ENCODE measurements at places on chromosomes 7 and 10.

DNA sequence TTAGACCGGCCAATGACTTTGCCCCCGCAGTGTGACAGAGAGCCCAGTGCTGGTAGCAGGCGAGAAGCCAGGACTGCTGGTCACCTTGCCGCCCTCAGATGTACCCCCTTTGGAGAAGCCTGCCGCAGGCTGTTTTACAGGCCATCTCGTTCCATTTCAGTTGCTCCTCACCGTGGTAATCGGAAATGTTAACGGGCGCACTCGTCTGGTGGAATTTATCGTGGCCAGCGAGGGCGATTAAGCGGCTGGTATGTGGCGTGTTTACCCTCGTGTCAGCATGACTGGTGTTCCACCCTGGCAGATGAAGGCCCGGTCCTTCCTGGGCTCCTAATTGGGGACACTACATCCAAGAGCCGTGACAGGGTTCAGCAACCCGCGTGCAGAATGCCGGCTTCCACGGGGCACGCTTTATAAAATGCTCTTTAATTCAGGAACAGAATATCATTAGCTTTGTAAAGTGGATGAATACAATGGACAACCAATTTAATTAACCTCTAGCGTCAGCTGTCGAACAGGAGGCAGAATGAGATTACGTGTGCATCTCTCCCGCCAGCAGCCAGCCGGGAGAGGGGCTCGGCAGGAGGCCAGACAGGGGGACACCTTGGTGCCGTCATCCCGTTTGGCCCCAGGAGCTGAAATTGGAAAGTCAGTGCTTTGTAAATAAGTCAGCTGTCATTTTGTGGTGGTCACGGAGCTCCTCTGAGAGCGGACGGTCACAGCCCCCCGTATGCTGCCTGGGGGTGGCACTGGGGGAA, 108.3 kb downstream of the NKX6-2 start:
- no peak for DNase-seq

DNA sequence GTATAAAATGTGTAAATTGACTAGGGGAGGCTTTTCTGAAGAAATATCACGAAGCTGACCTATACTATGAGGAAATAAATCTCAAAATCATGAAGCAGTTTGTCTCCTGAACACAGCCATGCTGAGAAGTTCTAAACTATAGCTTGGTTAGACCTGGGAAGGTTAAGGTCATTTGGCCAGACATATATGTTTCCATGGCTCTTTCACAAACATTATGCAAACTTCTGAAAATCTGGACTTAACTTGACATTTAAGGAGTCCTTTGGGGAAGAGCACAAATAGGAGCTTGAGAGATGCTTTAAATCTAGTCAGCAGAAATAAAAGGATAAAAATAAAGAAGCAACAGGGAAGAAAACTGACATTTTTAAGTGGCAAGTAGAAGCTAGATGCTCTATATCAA, 115.9 kb upstream of the MEOX2 start:
- DNase-seq, result no peak

DNA sequence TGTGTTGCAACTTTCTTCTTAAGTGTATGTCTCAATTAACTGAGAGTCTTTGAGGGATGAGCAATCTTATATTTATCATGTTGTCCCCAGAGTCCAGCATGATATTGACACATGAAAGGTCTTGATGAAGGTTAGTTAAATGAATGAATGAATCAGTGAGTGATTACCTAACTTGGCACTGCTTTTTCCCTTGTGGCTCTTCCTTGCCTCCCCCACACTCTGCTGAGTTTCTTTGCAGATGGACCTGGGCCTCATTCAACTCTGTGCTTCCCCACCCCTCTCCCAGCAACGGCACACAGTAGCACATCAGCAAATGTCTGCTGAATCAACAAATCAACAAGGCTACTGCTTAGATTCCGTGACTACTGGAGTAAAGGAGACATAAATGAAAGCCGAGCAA, 235.1 kb upstream of the CXCL12 start:
- DNase-seq, result no peak

DNA sequence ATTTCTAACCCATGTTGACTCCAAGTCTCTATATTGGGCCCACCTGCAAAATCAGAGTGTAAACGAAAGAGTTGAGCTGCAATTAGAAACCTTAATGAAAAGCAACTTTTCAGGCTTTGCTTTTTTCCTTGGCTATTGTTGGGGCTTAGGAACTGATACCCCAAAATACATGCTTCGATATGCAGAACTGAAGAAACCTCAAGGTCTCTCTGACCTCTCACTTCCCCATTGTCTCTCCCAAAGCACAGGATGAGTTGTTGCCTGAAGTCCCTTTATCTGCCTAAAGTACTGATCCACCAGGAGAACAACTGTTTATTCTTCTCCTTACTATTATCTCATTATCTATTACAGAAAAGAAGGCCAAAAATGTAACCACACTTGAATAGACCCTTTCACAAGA, 666.0 kb upstream of the LRRTM3 start:
- no peak for DNase-seq

DNA sequence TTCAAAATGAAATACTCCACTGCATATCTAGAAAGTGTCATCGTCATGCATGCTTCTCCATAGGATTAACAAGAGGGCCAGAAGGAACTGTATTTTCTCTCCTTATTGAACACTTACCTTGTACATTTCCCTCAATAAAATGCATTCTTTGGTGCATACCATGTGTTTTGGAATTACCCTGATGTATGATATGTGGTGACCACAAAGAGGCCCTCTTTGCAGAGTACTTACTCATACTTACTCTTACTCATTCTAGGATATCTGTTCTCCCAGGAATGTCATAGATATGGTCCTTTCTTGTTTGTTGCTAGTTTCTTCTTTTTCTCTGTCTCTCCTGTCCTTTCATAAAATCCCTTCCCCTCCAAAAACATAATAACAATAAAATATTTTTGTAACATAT, 1087.1 kb upstream of the POT1 start:
- no peak for DNase-seq

- DNase-seq, result no peak
Measured at GRCh38 chr7:33888166-33888565, 17.2 kb upstream of the BMPER start.

DNA sequence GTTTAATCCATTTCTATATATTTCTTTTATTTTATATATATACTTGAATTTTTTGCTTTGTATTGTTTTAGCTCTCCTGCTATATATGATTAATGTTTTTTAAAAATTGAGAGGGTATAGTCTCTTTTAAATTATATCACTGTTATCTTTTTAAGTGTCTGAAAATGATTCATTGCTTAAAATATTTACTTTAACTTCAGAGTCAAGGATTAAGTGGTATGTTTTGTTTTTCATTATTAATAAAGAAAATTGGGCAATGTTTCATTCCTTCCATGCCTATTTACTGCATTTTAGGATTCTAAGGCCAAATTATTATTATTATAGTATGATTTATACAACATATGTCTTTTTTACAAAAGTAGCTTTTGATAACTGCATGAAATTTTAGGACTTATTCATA, 67.2 kb upstream of the THSD7A start:
- no peak for DNase-seq

- DNase-seq, result no peak
Measured at GRCh38 chr10:24708081-24708480, 15.6 kb downstream of the ARHGAP21 start.

- DNase-seq, result no peak
Measured at GRCh38 chr7:124930173-124930623, 573 bp upstream of the POT1 start.

DNA sequence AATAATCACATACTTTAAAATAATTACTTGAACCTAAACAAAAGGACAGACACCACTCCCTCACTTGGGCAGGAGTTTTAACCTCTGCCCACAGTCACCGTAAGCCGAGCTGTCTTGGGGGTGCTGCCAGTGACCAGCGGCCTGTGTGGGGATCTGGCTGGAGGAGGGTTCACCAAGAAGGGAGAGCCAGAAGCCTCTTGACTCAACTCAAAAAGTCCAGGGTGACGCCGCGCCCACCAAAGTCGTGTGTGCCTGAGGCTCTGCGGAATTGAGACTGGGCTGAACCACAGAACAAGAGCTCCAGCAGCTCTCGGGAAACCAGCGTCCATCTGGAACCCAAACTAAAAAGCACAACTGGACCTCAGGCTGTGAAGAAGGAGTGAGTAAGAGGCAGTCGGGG, 35.8 kb downstream of the ZFAND2A start:
- no peak for DNase-seq

GRCh38 chr10:63324495-63324854, 141.3 kb downstream of the JMJD1C start:
- no peak for DNase-seq

GRCh38 chr7:155490697-155491628, 33.0 kb downstream of the EN2 start:
- DNase-seq, result no peak

- no peak for DNase-seq
Measured at GRCh38 chr10:74870191-74870590, 43.8 kb downstream of the KAT6B start.

DNA sequence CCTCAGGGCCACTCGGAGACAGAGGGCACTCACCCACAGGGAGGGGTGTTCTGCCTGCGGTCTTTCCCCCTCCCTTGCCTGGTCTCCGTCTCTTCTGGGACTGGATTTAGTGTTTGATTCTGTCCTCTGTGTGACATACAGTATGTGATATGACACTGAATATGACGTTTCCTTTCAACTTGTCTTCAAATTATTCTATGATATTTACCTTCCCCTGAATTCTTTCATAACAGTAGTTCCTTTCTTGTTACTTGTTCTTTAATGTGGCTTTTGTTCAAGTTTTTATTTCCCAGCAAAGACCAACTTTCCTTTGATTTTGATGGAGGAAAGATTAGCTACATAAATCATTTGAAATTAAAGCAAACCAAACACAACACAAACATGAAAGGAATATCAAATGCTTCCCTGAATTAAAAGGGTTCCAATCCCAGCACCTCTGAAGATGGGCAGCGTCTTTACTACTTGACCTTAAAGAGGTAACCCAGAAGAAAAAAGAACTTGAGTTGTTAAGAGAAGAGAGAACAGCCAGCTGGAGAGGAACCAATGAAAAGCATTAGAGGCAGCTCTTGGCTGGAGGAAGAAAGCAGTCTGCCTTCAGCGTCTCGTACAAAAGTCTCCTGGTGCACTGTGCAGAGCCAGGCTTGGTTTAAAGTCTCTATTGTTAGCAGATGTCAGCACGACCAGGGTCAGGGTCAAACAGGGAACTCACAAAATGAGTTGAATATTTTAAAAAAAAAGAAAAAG, 18.3 kb upstream of the RHEB start:
- DNase-seq, result no peak

DNA sequence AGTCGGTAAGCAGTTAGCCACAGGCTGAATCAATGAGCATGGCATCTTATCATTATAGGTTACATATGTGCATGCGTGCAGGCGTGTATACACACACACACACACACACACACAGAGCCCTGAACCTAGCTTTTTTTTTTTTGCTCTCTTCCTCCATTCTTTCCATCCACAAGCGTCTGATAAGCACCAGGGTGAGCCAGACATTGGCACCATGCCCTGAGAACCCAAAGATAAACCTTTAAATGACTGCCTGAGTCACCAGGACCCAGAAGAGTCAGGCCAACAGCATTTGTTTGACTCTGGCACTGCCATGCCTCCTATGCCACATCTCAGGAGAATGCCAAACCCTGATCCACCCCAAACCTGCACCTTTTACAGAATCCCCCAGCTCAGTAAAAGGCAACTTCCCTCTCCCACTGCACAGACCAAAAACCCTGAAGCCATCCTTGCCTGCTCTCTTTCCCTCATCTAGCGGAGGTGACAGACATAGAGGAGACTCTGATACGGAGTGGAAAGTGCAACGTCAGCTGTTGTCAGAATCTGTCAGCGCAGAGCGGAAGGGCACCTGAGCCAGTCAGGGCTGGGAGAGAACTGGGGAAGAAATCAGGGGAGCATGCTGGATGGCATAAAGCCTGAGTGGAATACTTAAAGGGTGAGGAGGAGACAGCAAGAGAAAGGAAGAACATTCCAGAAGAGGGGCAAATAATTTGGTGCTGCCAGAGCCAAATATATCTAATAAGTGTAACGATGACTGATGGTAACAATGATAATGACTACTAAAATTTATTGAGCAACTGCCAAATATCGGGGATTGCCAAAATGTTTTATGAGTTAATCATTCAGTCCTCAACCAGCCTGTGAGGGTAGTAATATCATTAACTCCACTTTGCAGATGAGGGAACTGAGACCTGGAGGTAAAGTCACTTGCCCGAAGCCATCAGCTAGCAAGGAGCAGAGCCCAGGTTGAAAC, 3.2 kb downstream of the PARP12 start:
- no peak for DNase-seq

DNA sequence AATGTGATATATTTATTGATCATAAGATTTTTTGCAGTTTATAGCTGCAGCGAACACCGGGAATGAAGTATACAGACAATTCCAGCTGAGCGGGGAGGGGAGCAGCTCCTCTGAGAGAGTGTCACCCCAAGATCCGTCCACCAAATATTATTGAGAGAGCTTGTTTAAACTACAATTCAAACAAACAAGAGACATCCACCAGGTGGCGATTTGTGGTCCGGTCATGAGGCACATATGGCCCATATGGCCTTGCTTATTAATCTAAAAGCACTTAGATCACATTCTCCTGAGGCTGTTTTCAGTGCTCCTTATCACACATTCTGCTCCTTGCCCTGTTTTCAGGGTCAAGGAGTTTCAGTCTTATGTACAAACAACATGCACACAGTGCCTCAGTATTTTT, 83.1 kb downstream of the THSD7A start:
- DNase-seq, result no peak

DNA sequence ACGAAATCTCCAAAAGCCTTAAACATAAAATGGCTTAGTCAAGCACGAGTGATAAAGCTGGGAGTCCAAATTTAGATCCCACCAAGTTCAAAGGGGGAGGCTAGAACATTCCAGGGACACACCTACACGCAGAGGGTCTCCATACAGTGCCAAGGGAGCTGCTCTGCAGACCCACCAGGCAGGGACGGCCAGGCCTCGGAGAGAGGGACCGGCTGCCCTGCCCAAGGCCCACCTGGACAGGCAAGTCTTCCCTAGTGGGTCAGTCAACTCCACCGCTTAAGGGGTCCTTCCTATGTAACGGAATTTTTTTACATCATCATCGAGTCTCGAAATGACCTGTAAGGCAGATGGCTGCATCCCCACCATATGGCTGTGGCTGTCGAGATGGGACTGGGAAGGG, 28.5 kb downstream of the AMZ1 start:
- DNase-seq, result no peak

DNA sequence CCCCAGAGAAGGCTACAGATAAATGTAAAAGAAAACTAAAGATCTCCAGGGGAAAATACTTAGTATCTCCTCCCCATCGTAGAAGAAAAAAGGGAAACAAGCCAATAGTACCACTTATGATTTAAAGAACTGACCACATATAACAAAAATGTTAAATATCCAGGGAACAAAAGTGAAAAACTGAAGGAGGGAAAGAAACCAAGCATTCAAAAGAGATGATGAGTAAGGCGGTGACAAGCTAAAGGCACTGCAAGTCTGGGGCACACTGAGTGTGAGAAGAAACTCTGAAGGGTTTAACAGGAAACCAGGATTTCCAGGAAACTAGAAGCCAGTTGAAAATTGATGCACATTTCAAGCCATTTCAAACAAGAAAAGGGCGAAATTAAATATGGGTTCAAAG, 226.3 kb downstream of the AHR start:
- DNase-seq, result no peak

DNA sequence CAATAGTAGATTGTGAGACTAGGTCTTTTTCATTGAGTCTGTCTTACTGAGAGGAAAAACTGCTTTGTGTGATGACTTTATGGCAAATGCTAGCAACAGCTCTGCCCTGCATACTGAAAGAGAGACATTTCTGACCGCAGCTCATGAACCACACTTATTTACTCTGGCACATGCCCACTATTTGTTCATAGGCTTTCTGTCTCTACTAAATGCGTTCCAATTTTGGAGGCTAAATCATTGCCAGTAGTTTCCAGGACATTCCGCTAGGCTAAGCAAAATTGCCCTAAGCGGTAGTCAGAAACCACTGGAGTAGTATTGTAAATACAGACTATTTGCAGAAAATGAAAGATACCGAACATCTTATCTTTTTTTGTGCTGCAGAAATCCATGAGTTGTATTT, 55.6 kb upstream of the DLX6 start:
- DNase-seq, result no peak

Measured in stimulated activated CD4-positive, alpha-beta T cell treated with anti-CD3 and anti-CD28 coated beads, Interleukin-1b, Interleukin-23, amount 100 ng/mL, for 4 hours (primary cell).